ENCODE measurements at places on chromosomes 3 and 15.

GRCh38 chr15:89781055-89781454 lies 4.9 kb downstream of the MESP2 start:
- DNase-seq, result no peak

- DNase-seq, result no peak
Measured at GRCh38 chr3:171346019-171346418, 114.2 kb downstream of the TNIK start.

- no peak for DNase-seq
Measured at GRCh38 chr3:62571916-62572315, 198.6 kb upstream of the FEZF2 start.

DNA sequence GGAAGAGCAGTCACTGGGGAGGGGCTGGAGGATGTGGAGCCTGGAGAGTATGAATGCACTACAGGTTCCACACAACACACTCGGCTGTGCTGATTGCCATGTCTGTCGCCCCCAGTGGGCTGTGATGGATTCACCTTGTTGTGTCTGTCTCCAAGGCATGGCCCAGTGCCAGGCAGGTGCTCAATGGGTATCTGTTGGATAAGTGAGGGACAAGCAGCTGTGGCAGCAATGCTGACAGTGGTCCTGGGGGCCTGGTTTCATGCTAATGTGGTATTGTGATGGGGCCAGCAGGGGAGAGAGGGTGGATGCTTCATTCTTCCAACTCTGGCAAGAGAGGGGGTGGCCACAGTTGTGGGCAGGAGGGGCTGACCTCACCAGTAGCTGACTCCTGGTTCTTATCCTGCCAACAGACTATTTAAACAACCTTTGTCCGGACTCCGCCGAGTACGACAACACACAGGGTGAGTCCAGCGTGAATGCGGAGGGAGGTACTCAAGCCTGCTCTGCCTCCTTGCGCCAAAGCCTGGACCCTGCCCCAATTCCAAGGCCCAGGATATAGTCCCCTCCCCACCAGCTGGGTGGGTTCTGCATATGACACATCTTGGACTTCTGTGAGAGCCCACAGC lies 47.3 kb upstream of the NR2C2 start:
- DNase-seq, result no peak

DNA sequence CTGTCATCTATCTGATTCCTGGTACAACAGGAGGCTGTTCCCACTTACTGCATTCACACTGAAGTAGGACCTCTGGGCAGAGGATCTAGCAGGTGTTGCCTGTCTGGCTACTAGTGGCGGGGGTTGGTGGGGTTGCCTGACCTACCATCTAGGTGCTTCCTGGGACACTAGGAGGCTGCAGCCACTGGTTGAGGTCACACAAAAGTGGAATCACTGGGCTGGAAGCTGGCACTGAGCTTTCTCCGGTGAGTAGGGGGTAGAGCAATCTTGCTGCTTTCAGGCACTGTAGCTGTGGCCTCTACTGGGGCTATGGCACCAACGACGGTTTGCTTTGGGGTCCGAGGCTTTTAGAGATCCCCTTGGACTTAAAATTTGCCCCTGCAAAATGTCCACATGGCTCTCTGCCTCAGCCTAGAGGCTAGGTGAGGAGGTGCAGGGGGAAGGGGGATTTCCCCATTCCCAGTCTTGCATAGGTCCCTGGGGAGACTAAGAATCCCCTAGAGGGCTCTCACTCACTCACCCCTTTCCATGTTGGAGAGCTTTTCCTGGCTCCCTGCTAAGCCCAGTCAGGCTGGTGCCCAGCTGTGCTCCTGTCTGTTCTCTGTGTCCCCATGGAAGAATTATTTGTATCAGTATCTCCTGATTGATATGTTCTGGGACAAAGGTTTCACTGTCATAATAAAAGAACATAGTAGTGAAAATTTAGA lies 397.7 kb upstream of the EPHA6 start:
- no peak for DNase-seq

DNA sequence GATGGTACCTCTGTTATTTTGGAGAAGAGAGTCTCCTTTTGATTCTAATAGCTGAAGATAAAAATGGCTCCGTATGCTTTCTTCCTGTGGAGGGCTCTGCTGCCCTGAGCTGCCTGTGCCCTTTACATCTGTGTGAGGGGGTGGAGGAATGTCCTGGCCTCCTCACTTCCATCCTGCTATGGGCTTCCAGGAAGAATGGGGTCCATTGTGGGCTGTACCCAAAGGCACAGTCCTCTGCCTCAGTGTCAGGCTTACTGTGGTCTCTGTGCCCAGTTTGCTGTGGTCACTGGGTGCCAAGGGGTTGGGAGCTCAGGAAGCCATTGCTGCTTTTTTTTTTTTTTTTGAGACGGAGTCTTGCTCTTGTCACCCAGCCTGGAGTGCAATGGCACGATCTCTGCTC lies 14.4 kb downstream of the DAG1 start:
- no peak for DNase-seq

DNA sequence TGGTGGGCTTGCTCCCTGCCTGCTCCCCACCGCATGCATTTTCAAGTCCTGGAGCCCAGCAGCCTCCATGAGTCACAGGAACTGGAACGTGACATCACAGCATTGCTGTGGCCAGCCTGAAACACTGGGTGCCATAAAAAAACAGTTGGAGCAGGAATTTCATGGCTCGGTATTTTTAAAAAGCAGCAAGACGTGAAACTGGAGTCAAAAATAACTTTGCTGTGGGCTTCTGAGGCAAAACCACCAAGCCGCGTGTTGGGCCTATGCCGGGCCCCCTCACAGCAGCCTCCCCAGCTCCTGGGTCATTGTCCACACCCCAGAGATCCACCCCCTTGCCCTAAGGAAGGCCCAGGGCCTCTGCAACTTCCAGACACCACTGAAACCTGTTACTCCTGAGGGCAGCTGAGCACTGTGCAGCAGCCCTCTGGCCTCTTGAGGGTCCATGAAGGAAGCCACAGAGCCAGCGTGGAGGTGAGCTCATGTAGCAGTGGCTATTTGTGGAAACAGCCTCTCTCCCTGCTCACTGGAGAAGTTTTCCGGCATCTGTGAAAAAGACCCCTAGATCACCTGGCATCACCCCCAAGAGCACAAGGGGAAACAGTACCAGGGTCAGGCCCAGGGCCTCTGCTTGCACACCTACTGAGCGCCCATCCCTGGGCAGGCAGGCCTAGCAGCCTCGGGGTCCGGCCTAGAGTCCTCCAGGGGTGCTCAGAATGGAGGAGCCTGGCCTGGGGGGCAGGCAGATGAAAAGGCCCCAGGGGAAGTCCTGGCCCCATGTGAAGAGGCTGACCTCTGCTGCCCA lies 34.0 kb upstream of the DUSP7 start:
- DNase-seq, result no peak

DNA sequence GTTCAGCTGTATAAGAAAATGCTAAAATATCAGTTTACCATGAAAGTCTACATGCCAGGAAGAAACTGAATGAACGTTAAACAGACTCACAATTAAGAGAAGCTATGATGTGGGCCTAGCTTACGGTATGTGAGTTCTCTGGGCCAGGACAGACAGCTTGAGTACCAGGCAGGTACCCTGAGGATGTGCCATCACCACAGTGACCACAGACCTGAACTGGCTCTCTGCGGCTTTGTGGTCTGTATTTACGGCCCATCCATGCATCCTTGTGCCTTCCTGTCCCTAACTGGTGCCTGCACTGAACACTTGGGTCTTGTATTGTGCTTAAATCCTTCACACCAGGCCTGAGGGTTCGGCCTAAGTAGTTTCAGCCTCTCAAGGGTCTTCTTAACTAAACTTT lies 467.5 kb upstream of the PPP2R3A start:
- DNase-seq, result no peak

DNA sequence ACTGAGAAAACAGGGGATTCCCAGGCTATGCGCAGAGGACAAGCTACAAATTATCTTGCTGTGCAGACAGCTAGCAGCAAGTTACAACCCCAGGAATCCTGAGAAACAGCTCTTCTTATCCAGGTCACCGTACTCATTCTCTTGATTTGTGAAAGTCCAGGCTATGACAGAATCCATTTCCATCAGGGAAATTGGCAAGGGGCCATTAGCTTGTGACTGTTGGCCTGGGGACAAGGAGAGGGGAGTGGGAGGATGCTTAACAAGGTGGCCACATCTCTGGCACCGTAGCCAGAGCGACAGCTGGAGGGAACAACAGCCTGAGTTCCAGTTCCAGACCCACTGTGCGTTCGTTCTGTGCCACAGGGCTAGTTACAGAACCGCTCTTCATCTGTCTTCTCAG lies 44.9 kb upstream of the PLXNA1 start:
- no peak for DNase-seq

- no peak for DNase-seq
Measured at GRCh38 chr3:54773271-54773670, 154.6 kb downstream of the LRTM1 start.

GRCh38 chr3:55271549-55271948 lies 215.6 kb downstream of the WNT5A start:
- DNase-seq, result no peak

GRCh38 chr3:129560269-129560787 lies 17.4 kb downstream of the H1-8 start:
- DNase-seq, result no peak

DNA sequence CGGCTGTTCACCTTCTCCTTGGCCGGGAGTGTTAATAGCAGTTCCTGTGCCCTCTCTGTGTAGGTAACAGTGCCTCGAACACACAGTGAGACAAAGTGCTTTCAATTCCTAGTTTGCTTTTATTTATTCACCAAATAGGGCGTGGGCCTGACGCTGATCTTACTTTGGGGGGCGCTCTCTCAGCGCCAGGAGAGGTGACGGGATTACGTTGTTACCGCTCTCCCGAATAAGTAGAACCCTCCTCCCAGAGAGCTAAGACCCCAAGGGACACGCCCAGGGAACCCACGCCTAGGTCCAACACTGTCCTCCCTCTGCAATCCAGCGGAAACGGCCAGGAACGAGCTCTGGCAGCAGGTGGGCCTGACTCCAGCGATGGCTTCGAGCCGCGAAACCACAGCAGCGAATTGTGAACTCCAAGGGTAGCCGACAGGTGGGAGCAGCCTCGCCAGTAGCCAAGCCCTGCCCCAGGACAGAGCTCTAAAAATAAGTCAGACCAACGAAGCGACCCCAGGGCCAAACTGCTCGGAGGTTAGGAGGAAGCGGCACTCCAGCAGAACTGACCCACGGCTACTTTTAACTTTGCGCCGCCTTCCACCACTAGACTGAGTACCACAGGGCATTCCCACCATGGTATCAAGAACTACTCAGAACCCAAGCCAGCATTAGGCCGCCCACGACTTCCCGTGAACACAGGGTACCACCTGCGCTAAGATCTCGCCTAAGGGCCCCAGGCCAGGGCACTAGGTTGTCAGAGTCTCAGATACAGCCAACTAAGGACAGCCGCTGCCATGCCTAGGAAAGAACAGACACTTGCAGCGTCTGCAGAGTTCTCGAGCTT lies 1.6 kb upstream of the SIN3A start:
- no peak for DNase-seq

DNA sequence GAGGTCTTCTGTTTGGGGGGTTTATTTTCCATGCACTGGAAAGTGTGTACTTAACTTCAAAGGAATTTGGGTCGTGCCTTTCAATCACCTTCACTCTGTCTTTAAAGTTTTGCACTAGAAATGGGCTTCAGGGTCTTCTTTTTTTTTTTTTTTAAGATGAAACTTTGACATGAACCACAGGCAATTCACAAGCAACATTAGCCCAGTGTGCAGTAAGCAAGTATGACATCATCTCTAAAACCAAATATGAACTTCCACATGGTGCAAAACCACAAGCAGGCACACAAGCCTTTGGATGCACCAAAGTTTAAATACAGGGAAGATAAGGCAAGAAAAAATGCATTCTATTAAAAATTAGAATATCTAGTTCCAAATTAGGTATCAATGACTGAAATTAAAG lies 381.9 kb downstream of the ERC2 start:
- no peak for DNase-seq

GRCh38 chr15:99674279-99674678 lies 59.0 kb downstream of the LYSMD4 start:
- no peak for DNase-seq

- no peak for DNase-seq
Measured at GRCh38 chr3:187256051-187256616, 35.4 kb downstream of the MASP1 start.

GRCh38 chr3:8001712-8002111 lies 499.9 kb upstream of the LMCD1 start:
- DNase-seq, result no peak

DNA sequence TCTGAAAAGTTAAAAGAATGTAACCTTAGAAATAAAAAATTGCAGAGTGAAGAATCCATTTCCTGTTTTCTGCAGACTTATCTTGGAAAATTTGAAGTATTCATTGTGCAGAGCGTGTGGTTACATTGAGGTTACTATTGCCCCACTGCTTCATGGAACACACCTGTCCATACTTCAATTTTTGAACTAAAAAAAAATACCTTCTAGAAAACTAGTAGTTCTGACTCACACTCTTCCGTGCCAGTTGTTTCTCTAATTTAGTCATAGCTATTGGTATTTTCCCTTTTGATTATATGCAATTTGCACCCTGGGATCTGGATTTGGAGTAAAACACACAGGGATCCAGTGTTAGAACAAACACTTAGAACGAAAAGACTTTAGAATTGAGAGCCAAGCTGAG lies 111.8 kb upstream of the LYSMD4 start:
- no peak for DNase-seq

DNA sequence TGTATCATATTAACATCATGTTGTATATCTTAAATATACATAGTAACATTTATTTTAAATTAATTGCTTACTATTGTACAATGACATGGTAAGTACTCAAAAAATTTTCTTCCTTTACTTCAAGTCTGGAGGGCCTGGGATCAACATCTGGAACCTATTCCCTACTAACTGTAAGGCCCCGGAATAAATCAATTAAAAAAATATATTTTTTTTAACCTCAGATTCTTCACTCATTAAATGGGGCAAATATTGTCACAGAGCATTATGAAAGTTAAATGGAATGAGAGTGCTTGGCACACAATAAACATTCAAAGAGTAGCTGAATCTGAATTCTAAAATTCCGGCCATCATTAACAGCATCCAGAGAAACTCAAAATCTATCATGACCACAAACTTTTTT lies 16.5 kb downstream of the GSK3B start:
- no peak for DNase-seq

DNA sequence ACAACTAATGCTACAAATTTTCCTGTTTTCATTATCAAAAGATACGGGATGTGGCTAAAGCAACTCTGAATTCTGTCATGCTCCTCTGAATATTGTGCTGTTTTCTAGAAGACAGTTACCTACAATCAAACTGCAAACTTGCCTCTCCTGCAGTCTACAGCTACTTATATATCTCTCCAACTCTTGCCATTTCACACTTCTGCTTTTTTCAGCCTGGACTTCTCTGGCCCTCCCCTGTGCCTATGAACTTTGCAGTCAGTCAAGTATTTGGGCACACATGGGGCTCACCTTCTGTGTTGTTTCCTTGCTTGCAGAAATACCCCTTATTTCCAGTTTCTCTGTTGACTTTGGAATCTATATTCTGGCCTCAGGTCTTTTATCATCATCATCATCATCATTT lies 575.6 kb downstream of the GRM7 start:
- DNase-seq, result no peak

Measured in head of caudate nucleus (tissue), 42 donors.